ENCODE measurements at places on chromosomes 2 and 18.

DNA sequence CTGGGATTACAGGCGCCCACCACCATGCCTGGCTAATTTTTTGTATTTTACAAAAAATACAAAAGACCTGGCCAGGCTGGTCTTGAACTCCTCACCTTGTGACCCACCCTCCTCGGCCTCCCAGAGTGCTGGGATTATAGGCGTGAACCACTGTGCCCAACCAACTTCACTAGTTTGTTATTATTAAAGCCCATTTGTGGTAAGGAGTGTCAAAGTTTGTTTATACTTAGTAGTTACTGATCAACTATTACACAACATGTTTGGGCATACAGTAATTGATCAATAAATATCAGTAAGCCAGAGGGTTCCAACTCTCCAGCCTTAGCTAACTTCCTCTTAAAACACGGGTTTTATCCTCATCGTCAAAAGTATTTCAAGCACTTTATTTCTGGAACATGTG is 67.5 kb upstream of the ZNG1B start:
- DNase-seq: no peak

DNA sequence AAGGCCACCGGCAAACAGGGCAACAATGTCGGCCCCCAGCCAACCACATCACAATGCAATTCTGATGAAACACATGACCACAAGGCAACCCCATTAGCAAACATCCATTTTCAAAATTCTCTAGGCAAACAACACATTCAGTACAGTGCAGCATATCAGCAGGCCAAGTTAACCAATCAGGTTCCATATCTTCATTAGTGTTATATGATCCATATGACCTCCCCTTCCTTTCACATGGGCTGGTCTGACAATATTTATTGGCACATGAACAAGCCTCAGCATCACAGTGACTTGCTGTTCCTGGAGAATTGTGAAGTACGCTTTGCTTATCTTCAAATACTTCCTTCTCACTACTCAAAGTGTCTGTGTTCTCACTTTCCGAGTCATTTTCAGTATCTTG is 19.8 kb downstream of the RNF103 start:
- no peak for DNase-seq

DNA sequence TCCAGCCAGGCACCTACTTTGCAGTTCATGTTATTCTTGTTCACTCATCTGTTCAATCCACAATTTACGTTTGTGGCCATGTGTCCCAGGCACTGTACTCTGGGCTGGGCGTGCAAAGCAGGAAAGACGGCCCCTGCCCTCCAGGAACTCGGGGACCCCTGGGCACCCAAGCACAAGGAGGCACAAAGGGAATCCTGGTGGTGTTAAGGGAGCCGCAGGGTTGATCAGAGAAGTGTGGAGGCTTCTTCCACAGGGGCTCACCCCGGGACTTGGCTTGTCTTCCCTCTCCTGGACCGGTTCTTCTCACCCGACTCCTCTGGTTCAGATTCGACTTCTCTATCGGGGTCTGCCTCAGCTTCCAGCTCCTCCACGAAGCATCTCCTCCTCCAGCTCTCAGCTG is 230.5 kb downstream of the BCL2 start:
- no peak for DNase-seq

DNA sequence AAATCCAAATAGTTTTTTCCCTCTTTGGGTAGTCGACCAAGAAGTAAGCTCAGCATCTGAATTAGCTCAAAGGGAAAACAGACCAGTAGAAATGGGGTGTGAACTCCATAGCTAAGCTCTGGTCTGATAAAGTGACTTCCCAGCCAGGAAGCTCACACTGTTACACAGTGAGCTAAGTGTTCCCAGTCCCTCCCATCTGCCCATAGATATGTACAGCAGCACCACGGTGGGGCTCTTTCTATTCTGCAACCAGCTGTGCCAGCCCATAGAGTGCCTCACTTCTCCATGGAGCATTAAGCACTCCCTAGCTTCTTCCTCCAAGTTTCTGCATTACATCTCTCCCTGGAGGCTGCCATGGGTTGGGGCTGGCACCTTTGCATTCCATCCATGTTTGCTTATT is 27.6 kb upstream of the NEMP2 start:
- DNase-seq: no peak

- DNase-seq: no peak
Observed at GRCh38 chr2:146927080-146927711, 917.6 kb upstream of the ACVR2A start.

DNA sequence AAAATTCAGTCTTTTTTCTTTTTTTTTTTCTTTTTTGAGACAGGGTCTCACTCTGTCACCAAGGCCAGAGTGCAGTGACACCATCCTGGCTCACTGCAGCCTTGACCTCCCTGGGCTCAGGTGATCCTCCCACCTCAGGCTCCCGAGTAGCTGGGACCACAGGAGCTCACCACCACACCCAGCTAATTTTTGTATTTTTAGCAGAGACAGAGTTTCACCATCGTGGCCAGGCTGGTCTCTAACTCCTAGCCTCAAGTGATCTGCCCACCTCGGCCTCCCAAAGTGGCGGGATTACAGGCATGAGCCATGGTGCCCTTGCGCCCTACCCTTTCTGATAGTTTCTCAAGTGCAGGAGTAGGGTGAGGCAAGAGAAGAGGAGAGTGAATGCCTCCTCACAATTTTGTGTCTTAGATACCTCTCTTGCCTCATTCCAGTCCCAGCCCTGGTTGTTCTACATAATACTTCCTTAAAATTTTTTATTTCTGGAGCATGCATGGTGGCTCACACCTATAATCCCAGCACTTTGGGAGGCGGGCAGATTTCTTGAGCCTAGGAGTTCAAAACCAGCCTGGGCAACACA is 68.2 kb upstream of the CAB39 start:
- no peak for DNase-seq

DNA sequence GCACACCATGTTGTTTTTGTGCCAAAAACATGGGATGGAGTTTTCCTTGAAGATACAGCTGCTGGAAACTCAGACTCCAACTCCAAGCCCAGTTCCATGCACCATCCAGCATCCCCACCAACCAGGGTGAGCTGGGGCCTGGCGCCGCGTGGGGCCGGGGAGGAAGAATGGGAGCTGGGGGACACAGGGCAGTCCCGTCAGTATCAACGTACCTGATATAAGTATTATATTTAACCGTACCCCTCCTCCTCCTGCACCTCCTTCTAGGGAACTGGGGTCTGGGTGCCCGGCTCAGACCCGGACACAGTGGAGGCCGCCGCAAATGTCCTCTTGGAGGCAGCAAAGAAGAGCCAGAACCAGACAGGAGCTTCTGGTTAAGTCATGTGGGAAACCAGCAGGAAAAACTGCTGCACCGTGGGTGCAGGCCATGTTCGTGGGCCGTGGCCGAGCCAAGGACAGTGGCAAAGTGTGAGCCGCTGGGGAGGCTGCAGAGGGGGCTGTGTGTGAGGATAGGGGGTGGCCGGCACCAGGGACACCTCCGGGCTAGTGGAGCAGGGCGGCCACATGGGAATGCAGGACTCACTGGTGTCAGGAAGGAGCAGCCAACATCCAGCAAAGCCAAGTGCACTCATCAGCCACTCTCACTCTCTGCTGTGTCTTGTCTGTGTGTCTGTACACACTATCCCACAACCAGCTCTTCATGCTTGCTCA is 112.6 kb downstream of the TMEM18 start:
- DNase-seq: no peak

GRCh38 chr2:72994991-72995380 is 76.5 kb downstream of the SFXN5 start:
- DNase-seq: no peak

DNA sequence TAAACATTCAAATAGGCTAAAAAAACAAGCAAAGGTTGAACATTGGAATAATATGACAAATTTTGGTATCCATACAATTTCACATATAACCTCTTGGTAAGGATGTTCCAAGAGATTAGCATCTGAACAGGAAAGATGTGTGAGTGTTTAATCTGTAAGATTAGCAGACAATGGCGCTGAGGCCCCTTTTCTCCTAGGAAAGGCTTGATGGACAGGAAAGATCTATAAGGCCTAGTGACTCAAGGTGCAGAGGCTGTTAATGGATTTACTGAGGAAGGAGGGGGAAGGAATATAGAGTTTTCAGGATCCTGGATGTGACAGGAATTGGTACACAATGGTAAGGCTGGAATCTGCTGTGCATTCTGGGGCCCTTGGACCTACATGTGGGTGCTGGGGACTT is 48.1 kb upstream of the SMAD2 start:
- no peak for DNase-seq

DNA sequence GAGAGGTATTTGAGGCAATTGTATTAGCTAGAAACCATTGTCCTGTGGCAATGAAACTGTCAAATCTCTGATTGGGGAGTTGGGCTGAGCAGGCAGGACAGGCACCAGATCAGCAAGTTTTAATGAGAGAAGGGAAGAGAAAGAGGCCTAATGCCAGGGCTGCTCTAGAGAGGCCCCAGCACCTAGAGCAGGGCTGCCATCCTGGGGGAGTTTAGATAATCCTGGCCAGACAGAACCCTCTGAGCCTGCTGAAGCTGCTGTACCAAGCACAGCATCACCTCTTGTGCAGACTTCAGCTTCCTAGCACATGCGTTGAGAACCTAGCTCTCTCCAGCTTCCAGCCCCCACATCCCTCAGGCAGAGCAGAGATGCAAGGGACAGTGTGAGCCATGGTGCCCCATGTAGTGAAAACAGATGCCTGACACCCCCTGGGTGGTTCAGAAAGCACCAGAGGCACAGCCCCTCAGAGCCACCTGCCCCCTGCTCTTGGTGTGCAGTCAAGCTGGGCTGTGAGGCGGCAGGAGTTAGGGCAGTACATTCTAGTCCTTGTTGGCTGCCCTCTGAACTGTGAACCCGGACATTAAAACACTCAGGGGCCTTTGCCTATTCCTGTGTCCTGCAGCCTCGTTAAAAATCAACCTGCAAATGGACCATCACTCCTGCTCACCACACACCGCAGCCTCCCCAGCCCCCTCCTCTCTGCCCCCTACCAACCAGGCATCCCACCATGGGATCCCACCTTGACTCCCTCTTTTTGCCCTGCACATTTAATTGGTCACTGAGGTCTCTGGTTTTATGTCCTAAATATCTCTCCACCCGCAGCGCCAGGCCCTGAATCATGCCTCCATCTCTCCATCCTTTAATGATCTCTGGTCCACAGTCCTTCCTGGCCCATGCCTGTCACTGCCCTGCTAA is 52.7 kb downstream of the ADD2 start:
- no peak for DNase-seq

DNA sequence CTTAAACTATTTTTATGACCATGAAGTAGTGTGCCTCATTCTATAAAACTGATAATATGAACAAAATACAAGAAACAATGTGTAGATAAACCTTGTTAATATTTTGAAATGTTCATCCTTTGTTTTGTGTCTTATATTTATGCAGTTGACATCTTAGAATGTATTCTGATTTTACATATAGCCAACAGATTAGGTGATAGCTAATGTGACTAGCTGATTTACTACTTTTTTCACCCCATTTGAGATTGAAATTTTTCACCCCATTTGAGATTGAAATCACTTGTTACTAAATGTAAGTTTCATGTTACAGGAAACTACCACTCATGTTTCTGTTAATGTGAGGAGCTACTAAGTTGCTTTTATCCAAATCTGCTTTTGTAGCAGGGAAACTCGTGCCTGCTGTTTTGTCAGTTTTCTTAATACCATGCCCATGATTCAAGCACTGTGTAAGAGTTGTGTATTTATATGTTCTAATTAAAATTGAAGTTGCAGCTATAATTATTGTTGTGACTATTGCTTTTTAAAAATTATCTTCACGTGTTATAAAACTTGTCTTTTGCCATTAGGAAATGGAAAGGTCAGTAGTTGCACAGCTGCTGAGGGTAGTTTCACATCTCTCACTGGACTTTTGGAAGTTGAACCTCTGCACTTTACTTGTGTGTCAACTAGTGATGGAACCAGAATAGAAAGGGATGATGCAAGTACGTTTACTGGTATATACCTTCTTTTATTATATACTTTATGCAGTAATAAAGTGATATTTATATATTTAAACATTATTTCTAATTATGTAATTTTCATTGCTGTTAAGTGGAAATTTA is 96.6 kb downstream of the BIRC6 start:
- no peak for DNase-seq

DNA sequence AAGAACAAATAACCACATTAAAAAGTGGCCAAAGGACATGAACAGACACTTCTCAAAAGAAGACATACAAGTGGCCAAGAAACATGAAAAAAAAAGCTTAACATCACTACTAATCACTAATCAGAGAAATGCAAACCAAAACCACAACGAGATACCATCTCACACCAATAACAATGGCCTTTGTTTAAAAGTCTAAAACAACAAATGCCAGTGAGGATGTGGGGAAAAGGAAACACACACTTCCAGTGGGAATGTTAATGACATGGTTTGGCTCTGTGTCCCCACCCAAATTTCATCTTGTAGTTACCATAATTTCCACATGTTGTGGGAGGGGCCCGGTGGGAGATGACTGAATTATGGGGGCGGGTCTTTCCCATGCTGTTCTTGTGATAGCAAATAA is 147.1 kb downstream of the GALNT1 start:
- DNase-seq: no peak

- DNase-seq: no peak
Observed at GRCh38 chr2:58709274-58709673, 468.1 kb upstream of the FANCL start.

- DNase-seq: no peak
Observed at GRCh38 chr2:185833864-185834263, 95.3 kb downstream of the FSIP2 start.

GRCh38 chr2:218856167-218856895 is 3.3 kb upstream of the WNT6 start:
- DNase-seq: no peak

GRCh38 chr18:59414111-59414653 is 55.1 kb upstream of the LMAN1 start:
- DNase-seq: no peak

DNA sequence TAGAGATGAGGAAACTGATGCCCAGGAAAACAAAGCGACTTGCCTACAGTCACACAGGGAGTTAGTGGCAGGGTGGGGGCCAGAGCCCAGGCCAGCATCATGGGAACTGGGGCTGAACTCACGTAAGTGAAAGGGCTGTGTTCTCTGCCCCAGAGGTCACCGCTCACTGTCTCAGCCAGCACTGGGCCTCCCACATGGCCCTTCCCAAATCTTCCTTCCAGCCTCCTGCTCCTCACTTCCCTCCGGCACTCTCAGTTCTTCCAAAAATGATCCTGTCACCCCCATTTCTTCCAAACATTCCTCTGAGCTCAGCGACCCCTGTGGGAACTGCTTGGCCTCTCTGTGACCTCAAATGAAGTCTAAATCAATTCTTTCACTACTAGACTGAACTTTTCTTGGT is 90.5 kb upstream of the TMEM247 start:
- DNase-seq: no peak
